Natural killer cell treated with Interleukin-12 subunit alpha and Interleukin-12 subunit beta and Interleukin-15 and Interleukin-18, amount 100 ng/mL, for 72 hours (primary cell): ENCODE measurements at places on chromosomes 1 and 21.

GRCh38 chr1:207414606-207415108 is 39.5 kb upstream of the CR2 start:
- peaks cover 29% of the 10 kb centered on the region for H3K27me3 ChIP-seq
- H3K36me3 ChIP-seq, result peaks cover 5% of the 10 kb centered on the region
- H3K4me3 ChIP-seq, result no peak overlapping the region
- H3K27ac ChIP-seq, result no peak overlapping the region
- no peak for DNase-seq
- H3K4me1 ChIP-seq, result peaks cover 22% of the 10 kb centered on the region

DNA sequence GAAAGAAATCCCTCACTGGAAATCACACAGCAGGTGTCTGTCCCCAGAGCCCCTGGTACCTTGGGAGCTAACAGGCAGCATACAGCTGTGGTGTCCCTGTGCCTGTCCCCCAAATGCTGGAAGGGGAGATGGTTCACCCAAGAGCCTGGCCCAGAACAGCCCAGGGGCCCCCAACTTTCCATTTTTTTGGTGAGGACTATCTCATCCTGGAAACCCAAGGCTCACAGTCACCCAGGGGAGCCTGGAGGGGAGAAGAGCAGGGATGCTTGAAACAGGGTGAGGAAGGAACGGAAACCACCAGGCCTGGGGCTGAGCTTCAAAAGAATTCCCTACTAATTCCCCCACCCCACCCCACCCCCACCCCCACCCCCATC is 3.6 kb downstream of the SDC3 start:
- no peak overlapping the region for H3K27ac ChIP-seq
- DNase-seq, result no peak
- peaks cover 10% of the 10 kb centered on the region for H3K4me1 ChIP-seq
- peaks cover 34% of the 10 kb centered on the region for H3K27me3 ChIP-seq
- no peaks in the 10 kb centered on the region for H3K36me3 ChIP-seq

GRCh38 chr1:85085417-85085816 is 37.1 kb upstream of the MCOLN3 start:
- no peak overlapping the region for H3K27ac ChIP-seq
- H3K36me3 ChIP-seq, result no peaks in the 10 kb centered on the region
- H3K4me1 ChIP-seq, result no peaks in the 10 kb centered on the region
- peaks cover 11% of the 10 kb centered on the region for H3K27me3 ChIP-seq
- DNase-seq, result no peak

- no peak for DNase-seq
- H3K4me1 ChIP-seq, result no peaks in the 10 kb centered on the region
- no peaks in the 10 kb centered on the region for H3K36me3 ChIP-seq
- H3K27me3 ChIP-seq, result no peaks in the 10 kb centered on the region
- H3K4me3 ChIP-seq, result no peak overlapping the region
Measured at GRCh38 chr1:10762153-10762523, 34.3 kb downstream of the CASZ1 start.

- no peaks in the 10 kb centered on the region for H3K27me3 ChIP-seq
- peak overlapping the region; percentile 99 for H3K4me3 ChIP-seq
- no peak for DNase-seq
- no peaks in the 10 kb centered on the region for H3K36me3 ChIP-seq
Measured at GRCh38 chr1:24416666-24417391, 1.2 kb downstream of the NIPAL3 start.

DNA sequence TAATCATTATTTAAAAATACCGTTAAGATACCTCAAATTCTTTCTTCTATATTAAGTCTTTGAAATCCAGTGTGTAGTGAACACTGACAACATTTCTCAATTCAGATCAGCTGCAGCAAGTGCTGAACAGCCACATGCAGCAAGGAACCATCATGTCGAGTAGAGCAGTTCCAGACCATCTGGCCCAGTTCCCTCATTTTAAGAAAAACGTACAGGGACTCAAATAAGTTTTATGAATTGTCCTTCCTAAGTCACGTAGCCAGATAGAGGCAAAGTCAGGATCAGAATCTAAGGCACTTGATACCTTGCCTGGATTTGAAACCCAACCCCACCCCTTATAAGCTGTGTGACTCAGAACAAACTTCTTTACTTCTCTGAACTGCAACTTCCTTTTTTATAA is 132.4 kb downstream of the PROX1 start:
- no peaks in the 10 kb centered on the region for H3K4me1 ChIP-seq
- no peak overlapping the region for H3K4me3 ChIP-seq
- no peak overlapping the region for H3K27ac ChIP-seq
- no peak for DNase-seq
- H3K27me3 ChIP-seq, result peaks cover 24% of the 10 kb centered on the region

GRCh38 chr1:33060579-33061083 is 20.3 kb upstream of the AZIN2 start:
- peaks cover 2% of the 10 kb centered on the region for H3K4me1 ChIP-seq
- H3K27ac ChIP-seq, result no peak overlapping the region
- H3K27me3 ChIP-seq, result no peaks in the 10 kb centered on the region
- H3K4me3 ChIP-seq, result no peak overlapping the region
- no peak for DNase-seq

GRCh38 chr21:42291003-42291750 is 24.0 kb downstream of the TFF3 start:
- peaks cover 2% of the 10 kb centered on the region for H3K27me3 ChIP-seq
- peak; percentile 51 for DNase-seq
- H3K4me1 ChIP-seq, result peaks cover 5% of the 10 kb centered on the region
- H3K27ac ChIP-seq, result no peak overlapping the region
- no peak overlapping the region for H3K4me3 ChIP-seq

GRCh38 chr1:172999349-172999748 is 51.4 kb downstream of the TNFSF18 start:
- H3K27ac ChIP-seq, result no peak overlapping the region
- no peak overlapping the region for H3K4me3 ChIP-seq
- no peak for DNase-seq
- no peaks in the 10 kb centered on the region for H3K4me1 ChIP-seq
- peaks cover 19% of the 10 kb centered on the region for H3K36me3 ChIP-seq
- no peaks in the 10 kb centered on the region for H3K27me3 ChIP-seq

- no peaks in the 10 kb centered on the region for H3K4me1 ChIP-seq
- no peak overlapping the region for H3K27ac ChIP-seq
- H3K36me3 ChIP-seq, result no peaks in the 10 kb centered on the region
- peak; percentile 64 for DNase-seq
Measured at GRCh38 chr1:50333595-50333974, 89.7 kb downstream of the DMRTA2 start.

DNA sequence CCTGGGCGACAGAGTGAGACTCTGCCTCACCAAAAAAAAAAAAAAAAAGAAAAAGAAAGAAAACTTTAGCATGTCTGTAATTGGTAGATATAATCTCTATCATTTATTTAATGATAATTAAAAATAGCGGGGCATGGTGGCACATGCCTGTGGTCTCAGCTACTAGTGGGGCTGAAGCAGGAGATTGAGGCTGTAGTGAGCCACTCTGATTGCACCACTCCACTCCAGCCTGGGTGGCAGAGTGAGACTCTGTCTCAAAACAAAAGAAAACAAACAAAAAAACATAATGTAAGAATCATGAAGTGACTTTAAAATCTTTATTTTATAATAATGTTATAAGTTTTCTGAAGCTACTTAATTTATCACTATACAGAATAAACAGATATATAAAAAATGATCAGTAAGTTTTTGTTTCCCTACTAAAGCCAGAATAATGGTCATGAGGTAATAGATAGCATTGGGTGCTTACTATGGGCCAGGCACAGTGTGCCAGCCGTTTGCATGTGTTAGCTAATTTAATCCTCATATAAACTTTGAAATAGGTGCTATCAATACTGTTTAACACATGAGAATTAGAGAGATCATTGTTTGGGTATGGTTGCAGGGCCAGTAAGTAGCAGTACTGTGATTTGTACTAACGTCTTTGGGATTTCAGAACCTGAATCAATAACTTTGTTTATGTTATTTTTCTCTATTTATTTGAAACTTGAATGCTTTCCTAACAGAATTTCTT is 23.8 kb downstream of the CLIC4 start:
- DNase-seq, result no peak
- no peaks in the 10 kb centered on the region for H3K27me3 ChIP-seq
- no peak overlapping the region for H3K4me3 ChIP-seq
- no peaks in the 10 kb centered on the region for H3K4me1 ChIP-seq
- no peak overlapping the region for H3K27ac ChIP-seq

GRCh38 chr1:8552820-8553397 is 235.0 kb downstream of the SLC45A1 start:
- H3K36me3 ChIP-seq, result no peaks in the 10 kb centered on the region
- peaks cover 13% of the 10 kb centered on the region for H3K4me1 ChIP-seq
- no peak for DNase-seq
- no peaks in the 10 kb centered on the region for H3K27me3 ChIP-seq

- no peak for DNase-seq
- no peak overlapping the region for H3K27ac ChIP-seq
- H3K27me3 ChIP-seq, result peaks cover 8% of the 10 kb centered on the region
- H3K36me3 ChIP-seq, result no peaks in the 10 kb centered on the region
- H3K4me3 ChIP-seq, result no peak overlapping the region
Measured at GRCh38 chr1:234316937-234317336, 56.3 kb upstream of the COA6 start.

DNA sequence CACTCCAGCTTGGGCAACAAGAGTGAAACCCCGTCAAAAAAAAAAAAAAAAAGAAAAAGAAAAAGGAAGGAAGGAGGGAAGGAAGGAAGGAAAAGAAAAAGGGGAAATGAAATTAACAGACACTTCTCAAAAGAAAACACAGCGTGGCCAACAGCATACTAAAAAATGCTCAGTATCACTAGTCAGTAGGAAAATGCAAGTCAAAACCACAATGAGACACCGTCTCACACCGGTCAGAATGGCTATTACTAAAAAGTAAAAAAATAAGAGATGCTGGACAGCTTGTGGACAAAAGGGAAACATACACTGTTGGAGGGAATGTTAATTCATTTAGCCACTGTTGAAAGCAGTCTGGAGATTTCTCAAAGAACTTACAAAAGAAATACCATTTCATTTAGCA is 369.5 kb upstream of the BRINP3 start:
- no peaks in the 10 kb centered on the region for H3K36me3 ChIP-seq
- no peak for DNase-seq
- no peak overlapping the region for H3K27ac ChIP-seq
- no peaks in the 10 kb centered on the region for H3K27me3 ChIP-seq
- no peak overlapping the region for H3K4me3 ChIP-seq
- no peaks in the 10 kb centered on the region for H3K4me1 ChIP-seq

- H3K27me3 ChIP-seq, result no peaks in the 10 kb centered on the region
- no peak overlapping the region for H3K4me3 ChIP-seq
- no peak overlapping the region for H3K27ac ChIP-seq
- no peaks in the 10 kb centered on the region for H3K36me3 ChIP-seq
Measured at GRCh38 chr1:245906207-245906606, 600.9 kb downstream of the SMYD3 start.

DNA sequence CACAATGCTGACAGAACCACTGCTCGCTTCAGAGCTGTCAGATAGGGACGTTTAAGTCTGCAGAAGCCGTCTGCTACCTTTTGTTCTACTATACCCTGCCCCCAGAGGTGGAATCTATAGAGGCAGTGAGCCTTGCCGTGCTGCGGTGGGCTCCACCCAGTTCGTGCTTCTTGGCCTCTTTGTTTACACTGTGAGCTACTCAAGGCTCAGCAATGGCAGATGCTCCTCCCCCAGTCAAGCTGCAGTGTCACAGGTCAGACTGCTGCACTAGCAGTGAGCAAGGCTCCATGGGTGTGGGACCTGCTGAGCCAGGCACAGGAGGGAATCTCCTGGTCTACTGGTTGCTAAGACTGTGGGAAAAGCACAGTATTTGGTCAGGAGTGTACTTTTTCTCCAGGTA is 47.1 kb downstream of the LEPR start:
- peaks cover 2% of the 10 kb centered on the region for H3K27me3 ChIP-seq
- peaks cover 22% of the 10 kb centered on the region for H3K36me3 ChIP-seq
- H3K27ac ChIP-seq, result no peak overlapping the region
- H3K4me1 ChIP-seq, result peaks cover 5% of the 10 kb centered on the region
- no peak for DNase-seq
